ENCODE measurements at places on chromosomes 1 and 21.

- no peak for DNase-seq
Measured at GRCh38 chr21:17406202-17406601, 106.6 kb upstream of the CXADR start.

GRCh38 chr1:186680245-186681061 is at the start of gene PTGS2:
Gene PTGS2 (minus strand): TSS chr1:186680423. CDS start chr1:186680290, 133 bp downstream.
- DNase-seq: peak; percentile 92

- DNase-seq: no peak
Measured at GRCh38 chr1:164560121-164560541, 1.1 kb downstream of the PBX1 start.

- DNase-seq: no peak
Measured at GRCh38 chr1:215007880-215008279, 74.7 kb upstream of the KCNK2 start.

DNA sequence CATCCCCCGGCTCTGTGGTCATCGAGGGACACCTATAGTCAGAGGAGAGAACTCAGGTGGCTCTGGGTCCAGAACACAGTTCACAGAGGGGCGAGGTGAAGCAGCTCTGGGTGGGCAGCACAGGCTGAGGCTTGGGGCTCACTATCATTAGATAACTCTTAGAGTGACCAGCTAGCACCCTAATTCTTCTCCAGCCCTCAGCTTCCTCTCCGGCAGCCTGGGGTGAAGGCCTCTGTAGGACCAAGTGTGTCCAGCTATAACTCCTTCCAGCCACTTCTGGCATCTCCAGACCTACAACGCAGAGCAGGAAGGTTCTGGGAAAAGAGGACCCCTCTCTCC is 1.4 kb downstream of the ARTN start:
- DNase-seq: no peak

- no peak for DNase-seq
Measured at GRCh38 chr1:246035060-246035541, 472.0 kb downstream of the SMYD3 start.

- no peak for DNase-seq
Measured at GRCh38 chr1:54998677-54999076, at the start of gene BSND. Gene BSND (plus strand): TSS chr1:54998933. CDS start chr1:54999187, 254 bp downstream.

DNA sequence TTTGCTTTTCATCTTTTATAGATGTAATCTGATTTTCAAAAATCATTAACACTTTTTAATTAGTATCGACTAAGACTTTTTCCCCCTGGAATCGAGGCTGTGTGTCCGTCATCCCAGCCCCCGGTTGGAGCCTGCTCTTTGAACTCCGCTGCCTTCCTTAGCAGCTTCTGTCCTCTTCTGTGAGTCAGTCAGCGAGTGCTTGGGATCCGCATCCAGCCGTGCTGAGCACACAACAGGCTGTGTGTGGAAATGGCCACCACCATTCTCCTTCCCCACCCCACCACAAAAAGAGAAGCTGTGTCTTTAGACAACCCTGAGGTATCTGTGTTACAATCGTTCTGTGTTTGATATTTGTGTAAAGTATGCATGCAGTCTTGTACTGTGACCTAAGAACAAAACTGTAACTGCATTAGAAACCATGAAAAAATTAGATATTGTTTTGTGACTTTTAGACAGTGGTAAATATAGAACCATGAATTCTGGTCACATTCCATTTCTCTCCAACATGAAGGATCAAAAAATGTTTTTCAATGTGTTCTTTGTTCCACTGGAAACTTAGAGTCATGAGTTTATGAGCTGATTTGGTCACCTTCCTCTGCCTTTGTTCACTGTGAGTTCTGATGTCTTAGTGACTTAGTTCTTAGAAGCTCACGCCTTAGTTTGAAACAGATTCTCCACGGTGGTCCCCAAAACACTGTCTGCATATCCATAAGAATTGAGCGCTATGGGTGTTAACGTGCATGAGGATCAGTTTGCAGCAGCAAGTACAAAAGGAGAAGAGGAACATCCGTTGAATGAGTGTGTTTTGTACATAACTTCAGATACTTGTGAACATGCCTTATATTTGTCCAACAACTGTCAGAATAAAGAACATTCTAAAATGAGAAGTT is 64.7 kb downstream of the VPS26C start:
- no peak for DNase-seq

GRCh38 chr1:60821156-60821555 is 261.2 kb upstream of the NFIA start:
- no peak for DNase-seq

DNA sequence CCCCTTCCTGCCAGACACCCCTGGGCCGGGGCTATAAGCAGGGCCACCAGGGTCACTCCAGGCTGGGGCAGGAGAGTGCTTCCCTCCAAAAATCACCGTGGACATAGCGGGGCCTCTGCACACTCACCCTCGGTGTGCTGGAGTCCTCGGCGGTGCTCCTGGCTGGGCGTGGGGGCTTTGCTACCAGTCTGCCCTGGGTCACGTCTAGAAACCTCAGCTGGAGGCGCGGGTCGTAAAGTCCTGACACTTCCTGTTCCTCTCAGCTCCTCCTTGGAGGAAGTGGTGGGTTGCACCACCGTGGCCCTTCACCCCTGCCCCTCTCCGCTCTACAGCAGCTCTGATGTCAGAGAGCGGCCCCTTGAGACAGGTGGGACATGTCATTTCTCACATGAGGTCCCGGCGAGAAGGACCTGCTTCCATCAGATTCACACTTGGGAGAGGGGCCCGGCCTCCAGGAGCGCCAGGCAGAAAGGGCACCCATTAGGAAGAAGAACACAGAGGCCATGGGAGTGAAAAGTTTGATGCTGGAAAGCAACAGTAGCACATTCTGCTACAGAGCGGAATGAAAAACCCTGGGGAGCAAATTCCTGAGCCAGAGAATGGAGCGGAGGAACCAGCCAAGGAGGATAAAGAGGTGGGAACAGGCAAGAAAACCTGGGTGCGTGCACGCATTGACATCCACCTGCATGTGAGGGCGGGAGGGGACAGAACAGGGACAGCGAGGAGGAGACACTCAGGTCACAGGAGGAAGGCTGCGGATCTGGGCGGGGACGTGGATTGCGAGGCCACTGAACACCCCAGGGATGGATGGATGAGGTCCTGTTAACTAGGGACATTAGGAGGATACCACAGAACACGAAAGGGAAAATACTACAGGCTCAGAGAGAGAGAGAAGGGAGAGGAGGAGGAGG is at the start of gene ITGB2:
TSS of gene ITGB2 (minus strand) at position 206 of the 911 bp plus-strand sequence. CDS start 10,117 bp downstream, outside the sequence.
- DNase-seq: peak; percentile 90

- no peak for DNase-seq
Measured at GRCh38 chr1:18816808-18817207, 42.7 kb downstream of the TAS1R2 start.

- peak; percentile 26 for DNase-seq
Measured at GRCh38 chr1:116769561-116769977, 15.3 kb downstream of the CD2 start.

DNA sequence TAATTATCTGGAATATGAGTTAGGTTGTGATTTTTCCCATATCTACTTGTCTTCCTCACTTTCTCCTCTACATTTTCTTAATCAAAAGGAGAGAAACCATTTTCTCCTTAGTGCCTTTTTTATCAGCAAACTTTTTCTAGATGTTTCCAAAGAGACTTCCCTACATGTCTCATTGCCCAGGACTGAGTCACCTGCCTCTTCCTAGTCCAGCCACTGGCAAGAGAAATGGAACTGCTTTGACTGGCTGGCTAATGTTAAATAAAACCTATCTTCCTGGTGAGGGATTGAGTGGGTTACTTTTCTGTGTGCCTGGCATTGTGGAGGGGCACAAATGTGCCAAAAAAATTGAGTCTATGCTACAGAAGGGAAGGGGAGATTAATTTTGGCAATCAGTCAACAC is 52.1 kb upstream of the CD5L start:
- DNase-seq: no peak

DNA sequence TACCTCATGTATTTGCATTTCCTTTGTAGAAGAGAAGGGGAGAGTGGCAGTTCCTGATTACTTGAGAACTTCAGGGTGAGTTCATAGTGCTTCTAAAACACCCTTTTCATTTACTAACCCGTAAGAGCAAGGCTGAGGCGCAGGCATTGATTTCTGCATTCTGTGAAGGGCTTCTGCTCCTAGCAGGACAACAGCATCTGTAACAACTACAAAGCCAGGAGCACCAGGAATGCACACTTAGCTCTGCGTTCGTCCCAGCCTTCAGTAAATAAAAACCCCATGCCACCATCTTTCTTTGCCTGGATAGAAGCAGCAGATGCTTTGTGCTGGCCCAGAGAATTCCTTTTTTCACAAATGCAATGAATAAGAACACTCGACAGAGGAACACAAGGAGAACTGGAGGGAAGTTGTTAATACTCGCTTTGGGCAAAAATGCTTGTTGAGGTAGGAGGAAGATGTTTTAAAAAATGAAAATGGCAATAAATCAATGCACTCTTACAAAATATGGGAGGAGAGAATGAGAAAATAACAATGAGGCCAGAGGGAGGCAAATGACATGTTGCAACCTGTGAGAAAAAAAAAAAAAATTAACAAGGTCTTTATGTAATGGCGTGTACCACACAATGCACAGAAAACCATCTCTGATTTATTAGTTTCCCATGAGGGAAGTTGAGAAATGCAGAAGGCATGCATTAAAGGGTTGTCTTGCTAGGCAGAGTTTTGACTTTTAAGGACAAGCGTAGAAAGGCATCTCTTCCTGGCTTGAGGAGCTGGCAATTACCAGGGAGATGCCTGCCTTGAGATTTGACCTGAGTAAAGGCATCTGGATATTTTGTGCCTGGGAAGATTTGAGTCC is 418.8 kb downstream of the DISC1 start:
- no peak for DNase-seq

DNA sequence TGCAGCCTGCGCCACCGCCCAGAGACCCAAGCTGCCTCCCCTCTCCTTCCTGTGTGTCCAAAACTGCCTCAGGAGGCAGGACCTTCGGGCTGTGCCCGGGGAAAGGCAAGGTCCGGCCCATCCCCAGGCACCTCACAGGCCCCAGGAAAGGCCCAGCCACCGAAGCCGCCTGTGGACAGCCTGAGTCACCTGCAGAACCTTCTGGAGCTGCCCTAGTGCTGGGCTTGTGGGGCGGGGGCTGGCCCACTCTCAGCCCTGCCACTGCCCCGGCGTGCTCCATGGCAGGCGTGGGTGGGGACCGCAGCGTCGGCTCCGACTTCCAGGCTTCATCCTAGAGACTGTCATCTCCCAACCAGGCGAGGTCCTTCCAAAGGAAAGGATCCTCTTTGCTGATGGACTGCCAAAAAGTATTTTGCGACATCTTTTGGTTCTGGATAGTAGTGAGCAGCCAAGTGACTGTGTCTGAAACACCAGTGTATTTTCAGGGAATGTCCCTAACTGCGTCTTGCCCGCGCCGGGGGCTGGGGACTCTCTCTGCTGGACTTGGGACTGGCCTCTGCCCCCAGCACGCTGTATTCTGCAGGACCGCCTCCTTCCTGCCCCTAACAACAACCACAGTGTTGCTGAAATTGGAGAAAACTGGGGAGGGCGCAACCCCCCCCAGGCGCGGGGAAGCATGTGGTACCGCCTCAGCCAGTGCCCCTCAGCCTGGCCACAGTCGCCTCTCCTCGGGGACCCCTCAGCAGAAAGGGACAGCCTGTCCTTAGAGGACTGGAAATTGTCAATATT is 19.0 kb upstream of the CCDC27 start:
- DNase-seq: no peak

DNA sequence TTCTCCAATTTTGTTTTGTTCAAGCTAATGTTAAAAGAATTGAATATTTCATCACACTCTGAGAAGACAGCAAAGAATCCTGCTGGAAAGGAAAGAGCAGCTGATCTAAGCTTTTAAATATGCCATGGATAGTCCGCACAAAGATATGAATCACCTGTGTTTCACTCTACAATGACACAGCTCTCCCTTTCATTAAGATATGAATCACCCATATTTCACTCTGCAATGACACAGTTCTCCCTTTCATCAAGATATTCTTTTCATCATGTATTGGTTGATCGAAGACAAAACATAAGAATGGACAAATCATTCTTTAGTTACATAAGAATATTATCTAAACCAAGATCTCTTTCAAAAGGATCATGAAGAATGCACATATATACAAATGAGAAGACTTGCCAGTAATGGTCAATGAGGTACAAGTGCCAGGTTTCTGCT is 367.3 kb downstream of the SMYD3 start:
- no peak for DNase-seq

DNA sequence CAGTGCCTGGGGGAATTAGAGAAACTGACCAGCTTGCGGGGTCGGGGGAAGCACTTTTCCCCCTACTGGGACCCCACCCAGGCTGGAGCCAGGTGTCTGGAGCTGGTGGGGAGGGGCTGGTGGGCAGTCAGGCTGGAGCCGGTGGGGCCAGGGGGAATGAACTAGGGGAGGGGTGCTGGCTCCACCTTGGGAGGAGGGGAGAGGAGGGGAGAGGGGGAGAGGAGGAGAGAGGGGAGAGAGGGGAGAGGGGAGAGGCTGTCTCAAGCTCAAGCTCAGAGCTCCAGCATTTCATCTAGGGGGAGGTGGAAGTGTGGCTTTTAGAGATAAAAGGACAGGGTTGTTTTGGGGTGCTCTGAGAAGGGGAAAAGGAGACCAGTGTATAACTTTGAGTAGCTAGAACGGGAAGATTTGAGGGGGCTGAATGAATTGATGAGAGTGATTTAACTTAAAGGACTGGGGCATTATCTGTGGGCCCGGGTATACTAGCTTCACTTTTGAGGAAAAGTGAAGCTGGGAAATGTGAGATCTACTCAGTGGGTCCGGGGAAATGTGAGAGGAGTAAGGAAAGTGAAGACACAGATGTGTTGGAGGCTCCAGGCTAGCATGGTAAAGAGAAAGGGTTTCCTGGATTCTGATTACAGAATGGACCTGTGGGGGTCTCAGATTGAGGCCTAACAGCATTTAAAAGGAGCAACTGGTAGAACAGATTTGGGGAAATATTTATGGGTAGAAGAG is 2.8 kb downstream of the EFNA1 start:
- DNase-seq: no peak

- no peak for DNase-seq
Measured at GRCh38 chr21:46567348-46567747, 37.5 kb downstream of the S100B start.

- no peak for DNase-seq
Measured at GRCh38 chr1:232873931-232874330, 68.7 kb downstream of the MAP10 start.

DNA sequence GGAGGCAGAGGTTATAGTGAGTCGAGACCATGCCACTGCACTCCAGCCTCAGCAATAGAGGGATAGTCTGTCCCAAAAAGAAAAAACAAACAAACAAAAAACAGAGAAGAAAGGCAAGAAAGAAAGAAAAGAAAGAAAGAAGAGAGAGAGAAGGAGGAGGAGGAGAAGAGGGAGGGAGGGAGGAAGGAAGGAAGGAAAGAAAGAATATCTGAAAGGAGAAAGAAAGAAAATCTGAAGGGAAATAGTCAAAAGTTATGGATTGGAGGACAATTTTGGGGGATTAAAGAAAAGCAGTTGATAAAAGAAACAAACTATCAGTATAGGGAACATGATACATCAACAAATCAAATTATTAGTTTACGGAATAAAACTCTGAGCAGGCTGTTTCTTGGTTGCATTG is 67.4 kb upstream of the TBX15 start:
- DNase-seq: no peak

- DNase-seq: peak; percentile 56
Measured at GRCh38 chr1:91499904-91500755, 521 bp upstream of the CDC7 start.

Measured in suppressor macrophage (primary cell).